ENCODE measurements at places on chromosomes 5 and 9.

DNA sequence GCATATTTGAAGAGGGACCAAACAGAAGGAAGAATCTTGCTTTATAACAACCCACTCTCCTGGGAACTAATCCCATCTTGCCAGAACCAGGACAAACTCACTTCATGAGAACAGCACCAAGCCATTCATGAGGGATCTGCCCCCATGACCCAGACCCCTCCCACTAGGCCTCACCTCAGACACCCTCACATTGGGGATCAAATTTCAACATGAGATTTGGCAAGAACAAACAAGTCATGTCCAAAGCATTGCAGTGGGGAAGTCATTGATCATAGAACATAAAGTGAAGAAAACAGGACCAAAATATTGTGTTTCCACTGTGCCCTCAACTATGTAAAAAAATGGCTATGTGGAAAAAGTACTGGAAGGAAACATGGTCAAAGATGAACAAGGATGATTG is 43.9 kb downstream of the MAP1B start:
- DNase-seq, result peak; percentile 28

- DNase-seq, result no peak
These were observed 56.8 kb downstream of the MTREX start for GRCh38 chr5:55364537-55365055.

DNA sequence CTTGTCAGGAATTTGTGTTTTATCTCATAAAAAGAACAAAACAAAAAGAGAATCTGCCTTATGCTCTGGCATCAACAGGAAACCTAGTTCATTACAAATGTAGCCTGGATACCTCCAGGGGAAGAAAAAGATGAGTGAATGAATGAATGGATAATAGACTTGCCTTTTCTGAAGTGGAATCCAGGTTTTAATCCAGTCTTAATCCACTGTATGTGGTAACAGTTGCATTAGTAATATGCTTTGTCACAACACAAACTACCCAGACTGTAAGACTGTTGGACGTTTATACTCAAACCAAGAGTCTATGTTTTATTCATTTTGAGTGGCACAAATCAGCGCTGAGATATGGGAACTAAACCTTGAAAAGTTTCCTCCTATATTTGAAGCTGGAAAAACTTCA is 32.1 kb upstream of the MAP3K1 start:
- DNase-seq, result no peak

GRCh38 chr5:83340511-83340918 is 131.0 kb upstream of the VCAN start:
- no peak for DNase-seq

- no peak for DNase-seq
These were observed 76.2 kb upstream of the MIER3 start for GRCh38 chr5:57028161-57028560.

DNA sequence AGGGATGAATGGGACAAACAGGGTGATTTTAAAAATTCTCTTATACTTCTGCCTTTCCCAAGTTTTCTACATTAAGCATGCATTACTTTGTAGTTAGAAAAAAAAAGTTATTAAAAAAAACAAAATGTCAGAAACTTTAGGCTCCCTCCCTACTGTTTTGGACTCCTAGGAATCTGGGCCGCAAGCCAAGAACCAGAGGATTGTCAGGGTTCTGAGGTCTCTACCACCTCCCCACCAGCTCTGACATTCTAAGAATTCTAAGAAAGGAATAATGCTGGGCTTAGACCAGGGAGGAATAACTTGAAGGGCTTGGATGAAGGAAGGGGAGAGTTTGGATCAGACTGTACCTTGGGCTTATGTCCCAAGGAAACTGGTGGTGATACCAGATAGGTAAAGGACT is 1.1 kb upstream of the ARHGEF39 start:
- no peak for DNase-seq

GRCh38 chr9:31034311-31034710 is 1350.1 kb upstream of the ACO1 start:
- peak; percentile 73 for DNase-seq

DNA sequence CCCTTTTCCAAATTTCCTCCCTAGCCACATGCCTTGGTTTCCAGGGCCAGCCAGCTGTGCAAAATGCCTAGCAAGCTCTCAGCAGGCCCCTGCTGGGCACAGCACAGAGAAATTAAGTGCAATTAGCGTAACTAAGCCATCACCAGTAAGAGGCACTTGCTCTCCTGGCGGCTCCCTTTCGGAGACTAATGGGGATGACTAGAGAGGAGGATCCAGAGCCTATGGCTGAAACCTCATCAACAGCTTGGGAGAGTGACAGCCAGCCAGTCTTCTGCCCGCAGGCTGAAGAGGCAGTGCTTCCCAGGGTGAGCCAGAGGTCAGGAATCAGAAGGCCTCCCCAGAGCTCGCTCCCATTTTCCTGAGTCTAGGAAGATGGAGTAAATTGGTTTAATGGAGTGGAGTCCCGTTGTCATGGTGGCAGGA is 108.4 kb downstream of the KCNIP1 start:
- no peak for DNase-seq

- DNase-seq, result no peak
These were observed 162.7 kb upstream of the S1PR3 start for GRCh38 chr9:88828492-88828974.

DNA sequence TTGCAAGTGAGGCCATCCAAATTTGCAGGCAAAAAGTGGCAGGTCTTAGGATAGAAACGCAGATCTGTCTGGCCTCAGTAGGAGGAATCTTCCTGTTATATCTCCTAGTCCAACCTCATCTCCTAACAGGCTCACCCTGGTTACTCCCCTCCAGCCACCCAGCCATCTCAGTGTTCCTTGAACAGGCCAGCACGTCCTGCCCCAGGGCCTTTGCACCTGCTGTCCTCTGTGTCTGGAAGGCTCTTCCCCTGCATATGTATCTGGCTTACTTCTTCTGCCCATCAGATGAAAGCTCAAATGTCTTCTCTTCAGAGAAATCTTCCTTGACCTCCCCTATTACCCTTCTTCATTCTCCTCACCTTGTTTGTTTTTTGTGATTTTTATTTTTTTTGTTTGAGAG is 107.3 kb upstream of the ALDH1B1 start:
- DNase-seq, result no peak

DNA sequence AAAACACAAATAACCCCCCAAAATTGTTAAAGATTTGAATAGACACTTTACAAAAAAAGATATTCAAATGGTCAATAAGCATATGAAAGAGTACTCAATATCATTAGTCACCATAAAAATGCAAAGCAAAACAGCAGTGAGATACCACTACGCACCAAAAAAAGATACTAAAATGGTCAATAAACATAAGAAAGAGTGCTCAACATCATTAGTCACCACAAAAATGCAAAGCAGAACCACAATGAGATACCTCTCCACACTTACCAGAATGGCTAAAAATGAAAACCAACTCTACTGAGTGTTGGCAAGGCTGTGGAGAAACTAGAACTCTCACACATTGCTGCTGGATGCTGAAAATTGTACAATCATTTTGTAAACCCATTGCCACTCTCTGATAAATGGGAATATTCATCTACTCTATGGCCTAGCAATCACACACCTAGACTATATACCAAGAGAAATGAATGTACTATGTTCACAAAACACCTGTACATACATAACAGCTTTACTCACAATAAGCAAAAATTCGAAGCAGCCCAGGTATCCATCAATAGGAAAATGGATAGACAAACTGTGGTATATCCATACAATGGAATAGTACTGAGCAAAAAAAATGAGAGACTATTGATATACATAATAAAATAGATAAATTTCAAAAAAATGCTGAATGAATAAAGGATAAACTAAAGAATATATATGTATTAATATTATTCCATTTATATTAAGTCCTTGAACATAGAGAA is 205.0 kb upstream of the DAPK1 start:
- no peak for DNase-seq

- DNase-seq, result no peak
These were observed 189.2 kb upstream of the IER5L start for GRCh38 chr9:129367287-129367686.

GRCh38 chr9:128587453-128587852 is 35.1 kb downstream of the SPTAN1 start:
- DNase-seq, result no peak

- DNase-seq, result no peak
These were observed 26.4 kb downstream of the EHMT1 start for GRCh38 chr9:137645211-137645610.

GRCh38 chr9:1050125-1050895 is at the start of gene DMRT2:
Gene DMRT2 (plus strand): TSS chr9:1050357. CDS start chr9:1051614, 1,257 bp downstream.
- peak; percentile 84 for DNase-seq

- no peak for DNase-seq
These were observed 723.8 kb upstream of the EDIL3 start for GRCh38 chr5:85108471-85108870.

DNA sequence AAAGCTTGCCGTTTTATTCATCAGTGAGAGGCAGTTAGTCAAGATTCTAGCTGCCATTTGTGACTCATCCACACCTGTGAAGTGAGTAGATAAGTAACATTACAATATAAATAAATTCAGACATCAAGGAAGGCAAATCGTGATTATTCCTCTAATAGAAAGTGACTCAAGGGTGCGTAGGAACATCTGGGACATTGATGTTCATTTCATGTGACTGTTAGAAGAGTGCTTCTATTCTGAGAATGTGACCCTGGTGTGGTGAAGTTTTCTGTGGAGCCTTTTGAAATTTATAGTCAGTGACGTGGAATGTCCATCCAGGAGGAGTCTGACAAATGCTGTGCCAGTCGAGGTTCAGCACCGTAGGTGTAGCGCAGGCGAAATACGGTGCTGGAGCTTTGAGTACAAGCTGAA is 48.4 kb upstream of the FAM240B start:
- no peak for DNase-seq

- DNase-seq, result no peak
These were observed 134.2 kb downstream of the RNF180 start for GRCh38 chr5:64299805-64300204.

GRCh38 chr9:135299239-135299590 is 180.4 kb upstream of the PPP1R26 start:
- no peak for DNase-seq

DNA sequence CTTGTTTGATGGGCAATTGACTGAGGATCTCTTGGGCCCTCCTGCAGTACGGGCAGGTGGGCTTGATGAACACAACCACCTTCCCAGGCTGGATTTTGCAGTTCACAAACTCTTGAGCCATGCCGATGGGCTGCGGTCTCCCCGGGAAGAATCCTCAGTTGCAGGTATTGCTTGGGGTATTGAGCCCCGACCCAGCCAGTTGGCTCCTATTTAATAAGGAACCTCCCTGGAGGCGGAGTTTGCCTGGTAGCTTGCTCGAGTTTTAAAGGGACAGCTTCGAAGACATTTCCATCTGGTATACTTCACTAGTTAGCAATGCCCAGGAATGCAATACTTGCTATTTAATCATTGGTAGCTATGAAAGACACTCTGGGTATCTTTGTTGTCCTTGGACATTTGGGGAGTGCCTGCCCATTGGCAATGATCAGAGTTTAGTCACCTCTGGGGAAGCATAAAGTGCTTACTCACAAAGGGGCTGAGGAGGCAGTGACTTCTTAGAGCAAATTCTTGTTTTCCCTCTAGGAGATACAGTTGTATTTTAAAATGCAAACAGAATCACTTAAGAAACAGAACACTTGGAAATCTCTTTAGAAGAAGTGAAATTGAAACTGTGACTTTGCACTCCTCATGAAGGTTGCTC is at the start of gene GLRX:
GLRX (minus strand) TSS at position 185 of the 640 bp plus-strand sequence; CDS start at position 121, 64 bp downstream.
- peak; percentile 79 for DNase-seq

GRCh38 chr5:168931638-168932345 is 352.6 kb upstream of the PANK3 start:
- DNase-seq, result no peak

- no peak for DNase-seq
These were observed at the start of gene FSTL4 for GRCh38 chr5:133612249-133612860. Gene FSTL4 (minus strand): TSS chr5:133612541.

- no peak for DNase-seq
These were observed 25.4 kb downstream of the IRF1 start for GRCh38 chr5:132465059-132465707.

GRCh38 chr5:143047091-143047490 is 276.9 kb downstream of the ARHGAP26 start:
- no peak for DNase-seq

DNA sequence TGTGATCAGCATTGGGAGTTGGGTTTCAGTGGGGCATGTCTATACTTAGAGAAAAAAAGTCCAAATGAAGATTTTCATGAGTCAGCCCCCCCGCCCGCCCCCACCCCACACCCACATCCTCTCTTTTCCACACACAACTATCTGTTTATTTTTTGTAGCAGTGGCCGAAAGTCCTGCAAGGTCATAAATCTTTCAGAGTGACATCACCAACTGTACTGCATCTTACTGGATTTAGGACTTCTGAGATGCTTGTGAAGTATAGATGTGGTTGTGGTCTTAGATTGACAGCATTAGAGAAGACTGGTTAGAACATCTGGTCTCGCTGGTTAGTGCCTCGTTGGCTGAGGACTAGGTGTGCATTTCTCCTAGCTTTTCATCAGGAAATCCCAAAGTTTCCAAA is 7.3 kb upstream of the ROPN1L start:
- DNase-seq, result no peak

GRCh38 chr9:78298046-78298765 is 1.3 kb downstream of the PSAT1 start:
- peak; percentile 75 for DNase-seq
